ENCODE measurements at places on chromosomes 2 and 18.

GRCh38 chr2:167750675-167751074 is 496.7 kb downstream of the STK39 start:
- H3K4me1 ChIP-seq: no peaks in the 10 kb centered on the region
- H3K36me3 ChIP-seq: no peaks in the 10 kb centered on the region
- H3K27ac ChIP-seq: no peak overlapping the region
- no peak for DNase-seq

- no peak overlapping the region for H3K27ac ChIP-seq
- H3K36me3 ChIP-seq: no peaks in the 10 kb centered on the region
- peaks cover 5% of the 10 kb centered on the region for H3K4me1 ChIP-seq
- DNase-seq: no peak
- no peaks in the 10 kb centered on the region for H3K27me3 ChIP-seq
Observed at GRCh38 chr2:224572338-224572737, 12.8 kb downstream of the CUL3 start.

- DNase-seq: no peak
- H3K4me1 ChIP-seq: no peaks in the 10 kb centered on the region
- no peaks in the 10 kb centered on the region for H3K27me3 ChIP-seq
- no peaks in the 10 kb centered on the region for H3K36me3 ChIP-seq
- H3K4me3 ChIP-seq: no peak overlapping the region
- H3K27ac ChIP-seq: no peak overlapping the region
Observed at GRCh38 chr2:228549441-228550007, 368.0 kb upstream of the SPHKAP start.

DNA sequence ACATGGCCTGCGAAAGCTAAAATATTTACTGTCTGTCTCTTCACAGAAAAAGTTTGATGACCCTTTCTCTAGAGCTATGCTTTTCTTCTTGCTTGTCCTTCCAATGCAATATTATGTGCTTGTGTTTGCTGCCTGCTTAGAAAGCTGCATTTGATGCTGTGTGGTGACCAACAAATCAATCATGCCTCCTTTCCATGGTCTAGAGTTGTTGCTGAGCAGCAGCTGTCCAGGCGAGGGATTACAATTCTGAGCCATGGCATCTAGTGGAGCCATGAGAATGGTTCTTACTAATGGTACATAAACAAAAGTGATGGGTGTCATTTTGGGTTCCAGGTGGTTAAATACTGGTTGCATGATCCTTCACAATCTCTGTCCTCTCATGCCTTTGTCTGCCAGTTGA is 1142.1 kb downstream of the DPP10 start:
- H3K27ac ChIP-seq: no peak overlapping the region
- no peak overlapping the region for H3K4me3 ChIP-seq
- H3K4me1 ChIP-seq: no peaks in the 10 kb centered on the region
- DNase-seq: no peak

DNA sequence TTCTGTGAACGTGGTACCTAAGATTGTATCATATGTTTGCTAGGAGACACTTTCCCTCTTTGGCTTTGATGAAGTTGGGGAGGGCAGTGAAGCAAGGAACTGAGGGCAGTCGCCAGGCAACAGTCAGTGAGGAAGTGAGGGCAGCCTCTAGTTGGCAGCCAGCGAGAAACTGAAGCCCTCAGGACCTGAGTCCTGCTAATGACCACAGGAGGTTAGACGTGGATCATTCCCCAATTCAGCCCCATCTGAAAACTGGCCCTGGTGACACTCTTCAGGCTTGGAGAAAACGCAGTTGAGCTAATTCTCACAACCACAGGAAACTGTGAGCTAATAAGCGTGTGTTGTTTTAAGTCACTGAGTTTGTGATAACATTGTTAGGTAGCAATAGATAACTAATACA is 84.5 kb upstream of the REG3G start:
- H3K36me3 ChIP-seq: no peaks in the 10 kb centered on the region
- H3K4me3 ChIP-seq: no peak overlapping the region
- H3K4me1 ChIP-seq: no peaks in the 10 kb centered on the region
- no peaks in the 10 kb centered on the region for H3K27me3 ChIP-seq

- no peaks in the 10 kb centered on the region for H3K4me1 ChIP-seq
- no peaks in the 10 kb centered on the region for H3K36me3 ChIP-seq
- H3K4me3 ChIP-seq: no peak overlapping the region
- no peak for DNase-seq
- H3K27me3 ChIP-seq: no peaks in the 10 kb centered on the region
Observed at GRCh38 chr2:41078341-41078740, 626.5 kb upstream of the SLC8A1 start.
